ENCODE measurements at places on chromosomes 5 and 9. TPM values are rescaled to one million over a fixed set of nuclear protein-coding genes. Genes with fewer than 3 reads are reported as not detected.
A peak's percentile ranks its signal among the peaks of the same experiment; 100 is the strongest.

Gene PAX5
- polyA plus RNA-seq: 0.15 TPM

DNA sequence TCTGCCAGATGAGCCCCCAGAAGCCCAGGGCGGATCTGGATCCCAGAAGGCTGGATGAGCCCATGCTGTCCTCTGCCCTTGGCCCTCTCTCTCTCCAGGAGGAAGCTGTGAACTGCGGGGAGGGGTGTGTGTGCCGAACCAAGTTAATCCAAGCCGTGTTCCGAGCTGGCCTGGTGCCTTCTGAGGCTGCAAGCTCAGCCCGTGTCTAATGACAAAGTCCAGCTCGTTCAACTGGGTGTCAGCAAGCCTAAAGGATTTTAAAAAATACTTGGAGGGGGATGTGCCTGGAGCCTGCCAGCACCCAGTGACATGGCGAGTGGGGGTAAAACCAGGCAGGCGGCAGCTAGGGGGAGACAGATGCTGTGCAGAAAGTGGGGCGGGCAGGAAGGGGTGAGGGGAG, 8.0 kb downstream of the STC2 start:
- peak; percentile 94 for DNase-seq

DNA sequence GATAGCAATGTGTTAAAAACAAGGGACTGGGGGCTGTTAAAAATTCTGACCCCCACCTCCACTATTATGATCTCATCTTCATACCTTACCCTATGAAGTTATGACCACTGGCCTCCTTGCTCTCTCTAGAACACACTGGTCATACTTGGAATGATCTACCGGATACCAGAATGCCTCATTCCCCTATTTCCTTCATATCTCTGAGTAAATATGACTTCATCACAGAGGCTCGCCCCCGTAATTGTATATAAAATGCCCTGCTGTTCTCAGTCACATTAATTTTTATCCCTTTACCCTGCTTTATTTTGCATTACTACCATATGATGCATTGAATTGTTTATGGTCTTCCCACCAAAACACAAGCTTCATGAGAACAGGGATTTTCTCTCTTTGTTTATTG, 29.2 kb downstream of the IZUMO3 start:
- no peak for DNase-seq

DNA sequence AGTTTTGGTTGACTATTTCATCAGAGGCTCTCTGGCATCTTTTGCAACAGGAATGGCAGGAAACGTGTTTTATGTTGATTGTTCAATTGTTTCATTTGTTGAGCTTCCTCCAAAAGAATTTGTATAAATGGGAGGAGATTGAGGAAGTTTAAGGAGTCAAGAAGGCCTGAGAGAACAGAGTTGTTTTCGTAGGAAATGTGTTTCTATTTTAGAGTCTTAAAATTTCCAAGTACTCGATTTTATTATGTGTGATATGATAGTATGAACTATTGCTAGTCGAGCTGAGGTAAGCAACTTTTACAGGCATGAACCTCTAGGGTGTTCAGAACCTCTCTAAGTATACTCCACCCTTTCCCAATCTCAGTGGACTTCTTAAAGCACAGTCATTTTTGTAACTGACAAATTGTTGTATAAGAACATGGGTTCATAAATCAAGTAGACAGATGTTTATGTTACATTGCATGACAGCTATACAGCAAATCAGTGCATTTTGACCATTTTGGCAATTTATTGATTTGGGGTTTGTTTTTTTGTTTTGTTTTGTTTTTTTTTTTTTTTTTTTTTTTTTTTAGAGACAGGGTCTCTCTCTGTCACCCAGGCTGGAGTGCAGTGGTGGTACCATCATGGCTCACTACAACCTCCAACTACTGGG, 47.4 kb downstream of the POLK start:
- no peak for DNase-seq

DNA sequence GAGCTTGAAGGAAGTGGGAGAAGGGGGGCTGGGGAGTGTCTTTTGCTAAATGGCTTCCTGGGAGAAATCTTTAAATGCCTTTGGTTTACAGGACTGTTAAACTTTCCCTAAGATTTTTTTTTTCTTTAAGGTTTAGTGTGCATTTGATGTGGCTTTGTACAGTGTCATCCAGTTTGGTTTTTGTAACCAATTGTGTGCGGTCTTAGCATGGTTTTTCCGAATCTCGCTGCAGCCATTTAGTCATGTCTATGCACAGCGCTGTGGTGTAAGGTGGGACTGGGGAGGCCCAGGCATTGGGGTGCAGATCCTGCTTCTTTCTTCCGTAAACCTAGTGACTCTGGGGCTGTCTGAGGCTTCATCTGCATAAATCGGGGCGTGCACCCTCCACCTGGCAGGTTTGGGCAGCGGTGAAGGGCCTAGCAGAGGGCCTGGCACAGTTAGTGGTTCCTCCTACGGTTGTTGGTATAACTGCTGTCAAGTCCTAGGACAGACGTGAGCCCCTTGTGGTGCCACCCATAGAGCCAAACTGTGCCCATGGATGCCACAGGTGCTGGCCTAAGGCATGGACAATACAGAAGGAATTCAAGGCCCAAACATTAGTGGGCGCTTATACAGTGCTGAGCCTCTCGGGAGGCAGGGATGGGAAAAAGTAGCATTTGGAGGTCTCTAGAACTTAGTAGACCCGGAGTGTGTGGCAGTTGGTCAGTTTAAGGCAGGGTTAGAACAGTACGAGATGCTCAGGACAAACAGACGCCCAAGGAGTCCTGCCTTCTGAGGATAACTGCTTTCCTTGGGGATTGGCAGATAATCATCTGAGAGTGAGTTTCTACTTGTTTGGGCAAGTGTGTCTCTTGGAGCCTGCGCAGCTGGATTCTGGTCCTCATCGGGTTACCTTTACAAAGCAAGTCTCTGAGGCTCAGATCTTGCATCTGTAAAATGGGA, 1.5 kb downstream of the PRRC2B start:
- no peak for DNase-seq

DNA sequence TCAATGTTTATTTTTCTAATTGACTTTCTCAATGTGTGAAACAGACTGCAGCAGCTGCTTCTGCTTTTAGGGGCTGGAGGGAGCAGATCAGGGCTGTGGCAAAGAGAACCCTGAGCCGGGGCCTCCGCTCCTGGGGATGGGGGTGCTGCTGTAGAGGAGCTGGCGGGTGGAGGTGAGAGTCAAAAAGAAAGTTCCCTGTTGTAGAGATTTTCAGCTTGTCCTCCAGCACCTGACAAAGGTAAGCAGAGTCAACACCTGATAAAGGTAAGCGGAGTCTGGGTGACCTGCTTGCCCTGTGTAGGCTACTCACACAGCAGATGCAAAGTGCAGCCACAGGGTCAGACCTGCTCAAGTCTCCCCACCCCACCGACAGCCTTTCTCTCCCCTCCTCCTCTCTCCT, 252.4 kb upstream of the IRX1 start:
- no peak for DNase-seq

DNA sequence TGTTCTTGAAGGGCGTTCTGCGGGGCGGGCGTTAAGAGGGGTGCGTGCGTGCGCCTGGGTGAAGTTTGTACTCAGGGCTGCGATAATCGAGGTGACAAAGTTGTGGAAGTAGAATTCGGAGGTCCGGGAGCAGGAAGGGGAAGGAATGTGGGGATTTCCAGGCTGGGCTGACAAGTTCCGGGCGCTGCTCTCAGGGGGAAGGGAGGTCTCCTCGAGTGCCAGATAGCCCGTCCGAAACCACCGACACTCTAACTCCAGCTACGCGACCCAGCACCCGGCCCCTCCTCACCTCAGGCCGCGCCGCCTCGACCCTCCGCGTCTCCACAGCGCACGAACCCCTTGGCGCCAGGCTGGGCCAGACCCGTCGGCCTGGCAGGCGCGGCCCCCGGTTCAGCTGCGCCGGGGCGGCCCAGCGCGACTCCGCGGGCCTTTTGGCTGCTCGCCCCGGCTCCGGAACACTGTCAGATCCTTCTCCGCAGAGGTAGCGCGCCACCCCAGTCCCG, at the start of gene IL6ST:
Gene IL6ST, minus strand, starts transcription at position 469 of the 503 bp plus-strand sequence. CDS start 18,685 bp downstream, outside the sequence.
- DNase-seq: no peak

DNA sequence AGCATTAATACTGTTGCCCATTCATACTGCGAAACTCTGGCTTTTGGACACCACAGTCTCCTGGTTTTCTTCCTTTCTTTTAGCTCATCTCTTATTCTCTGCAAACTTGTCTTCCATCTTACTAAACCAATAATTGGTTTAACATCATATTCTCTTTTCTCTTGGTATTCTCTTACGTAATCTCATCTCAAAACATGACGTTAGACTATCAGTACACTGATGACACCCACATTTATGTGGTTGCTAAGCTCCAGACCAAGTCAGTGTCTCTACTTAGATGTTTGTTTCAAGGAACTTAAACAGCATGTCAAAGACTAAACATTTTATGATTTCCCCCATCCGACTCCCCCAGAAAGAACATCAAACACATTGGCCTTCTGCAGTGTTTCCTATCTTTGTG, 2.1 kb downstream of the PRRC1 start:
- DNase-seq: no peak

DNA sequence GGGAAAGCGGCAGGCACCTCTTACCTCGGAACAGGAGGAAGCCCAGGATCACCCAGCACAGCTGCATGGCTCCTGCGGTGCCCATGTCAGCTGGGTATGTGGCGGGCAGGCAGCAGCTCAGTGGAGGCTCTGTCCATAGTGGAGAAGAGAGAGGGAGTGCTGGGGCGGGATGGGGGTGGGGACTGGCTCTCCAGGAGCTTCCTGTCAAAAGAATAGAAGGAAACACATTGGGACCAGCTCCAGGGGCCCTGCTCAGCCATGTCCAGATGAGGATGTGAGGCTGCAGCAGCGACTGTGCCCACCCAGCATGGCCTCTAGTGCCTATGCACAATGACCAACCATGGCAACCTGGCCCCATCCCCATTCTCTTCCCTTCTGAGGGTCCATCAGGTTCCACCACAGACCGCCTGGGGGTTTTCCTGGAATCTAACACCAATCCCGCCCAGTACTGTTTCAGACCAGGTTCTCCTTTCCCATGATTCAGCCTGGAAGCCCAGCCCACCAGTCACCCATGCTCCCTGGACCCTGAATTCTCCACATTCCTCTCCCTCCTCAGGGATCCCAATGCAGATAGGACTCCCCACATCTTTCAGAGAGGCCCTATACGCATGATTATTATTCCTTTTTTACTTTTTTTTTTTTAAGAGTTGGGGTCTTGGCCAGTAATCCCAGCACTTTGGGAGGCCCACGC, at the start of gene ECSCR:
Gene ECSCR, minus strand, starts transcription at position 158 of the 691 bp plus-strand sequence. Its CDS starts 73 bp downstream, at position 85.
- no peak for DNase-seq

DNA sequence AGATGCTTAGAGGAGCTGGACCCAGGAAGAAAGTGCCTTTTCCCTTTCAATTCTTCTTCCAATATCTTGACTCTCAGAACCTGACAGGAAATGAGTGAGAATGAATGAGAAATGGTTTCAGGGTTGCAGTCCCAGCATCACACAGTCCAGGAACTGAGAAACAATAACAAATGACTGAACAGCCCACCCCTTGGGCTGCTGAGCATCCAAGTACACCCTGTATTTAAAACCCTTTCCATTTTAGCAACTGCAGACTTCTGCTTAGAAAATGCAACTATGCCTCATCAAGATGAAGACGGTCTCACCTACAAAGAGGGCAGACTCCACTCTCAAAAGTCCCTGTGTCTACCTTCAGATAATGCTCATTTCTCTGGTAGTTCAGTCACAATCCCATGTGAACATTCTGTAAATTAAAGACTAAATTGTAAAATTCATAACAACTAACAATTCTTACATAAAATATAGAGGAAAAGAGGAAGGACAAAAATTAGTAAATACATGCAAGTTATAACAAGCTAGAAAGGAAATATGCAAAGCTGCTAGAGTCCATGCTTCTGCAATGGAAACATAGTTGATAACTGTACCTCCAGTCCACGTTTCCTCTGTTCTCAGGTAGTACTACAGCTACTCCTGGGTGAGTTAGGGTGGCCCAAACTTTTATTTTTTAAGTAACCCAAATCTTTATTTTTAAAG, 316.5 kb downstream of the ICE1 start:
- DNase-seq: no peak

Gene HTR1A
- polyA plus RNA-seq: 0.05 TPM

DNA sequence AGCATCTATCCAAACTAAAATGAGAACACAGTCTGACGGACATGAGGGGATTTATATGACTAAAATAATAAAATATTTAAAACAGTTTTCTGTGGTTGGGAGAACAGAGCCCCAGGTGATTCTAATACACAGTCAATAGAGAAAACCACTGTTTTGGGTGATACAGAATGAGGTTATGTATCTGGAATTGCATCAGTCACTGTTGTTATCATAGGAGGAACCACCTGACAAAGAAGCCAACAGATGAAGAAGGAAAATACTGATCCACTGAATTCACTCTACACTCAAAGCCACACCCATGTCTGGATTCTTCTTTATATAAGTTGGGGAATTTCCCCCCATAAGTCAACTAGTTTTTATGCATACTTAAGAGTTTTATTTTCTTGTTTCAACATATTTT, 799.0 kb downstream of the TLR4 start:
- DNase-seq: no peak

GRCh38 chr9:128656416-128657343, at the start of gene DYNC2I2:
Gene DYNC2I2, minus strand, starts transcription at chr9:128656847. Its CDS starts 121 bp downstream, at chr9:128656726.
- DNase-seq: peak; percentile 97

DNA sequence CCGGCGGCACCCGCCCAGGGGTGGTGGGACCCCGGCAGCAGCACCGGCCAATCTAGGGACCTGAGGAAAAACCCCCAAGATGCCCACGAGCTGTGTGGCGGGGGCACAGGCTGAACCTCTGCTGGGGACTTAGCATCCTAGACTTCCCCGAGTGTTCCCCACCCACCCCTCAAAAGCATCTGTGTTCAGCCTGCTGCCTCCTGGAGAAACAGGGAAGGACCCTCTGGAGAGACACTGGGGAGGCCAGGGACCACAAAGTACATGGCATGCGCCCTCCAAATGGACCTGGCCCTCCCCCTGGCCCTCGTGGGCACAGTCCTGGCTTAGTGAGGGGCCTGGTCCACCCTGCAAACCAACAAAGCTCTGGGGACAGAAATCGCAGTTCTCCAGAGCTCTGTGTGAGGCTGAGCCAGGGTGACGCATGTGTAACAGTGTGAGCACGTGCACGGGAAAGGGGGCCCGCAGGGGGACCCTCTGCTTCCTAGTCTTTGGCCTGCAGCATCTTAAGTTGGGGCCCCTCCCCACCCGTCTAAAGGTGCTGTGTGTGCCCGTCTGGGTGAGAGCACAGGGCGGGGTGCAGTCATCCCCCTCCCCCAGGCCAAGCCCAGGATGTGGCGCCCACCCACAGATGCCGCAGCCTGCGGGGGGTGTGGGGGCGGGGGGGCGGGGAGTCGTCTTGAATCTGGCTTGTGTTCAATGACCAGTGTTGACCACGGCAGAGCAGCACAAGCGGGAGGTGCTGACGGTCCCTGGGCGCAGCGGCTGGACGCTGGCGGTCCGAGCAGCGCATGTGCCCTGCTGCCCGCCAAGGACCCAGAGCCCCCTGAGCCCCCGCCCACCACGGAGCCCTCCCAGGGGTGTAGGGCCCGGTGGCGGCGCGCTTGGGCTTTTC, 672 bp upstream of the KCNT1 start:
- peak; percentile 14 for DNase-seq

GRCh38 chr5:11363631-11364178, 540.5 kb downstream of the CTNND2 start:
- DNase-seq: no peak

Gene LEAP2
- polyA plus RNA-seq: 4.5 TPM

GRCh38 chr9:71683598-71684235, 84.6 kb downstream of the CEMIP2 start:
- DNase-seq: no peak

GRCh38 chr5:143657647-143658285, 154.2 kb upstream of the HMHB1 start:
- DNase-seq: no peak
